GF-D8 (cell line): ENCODE measurements at places on chromosomes 1 and 21.

DNA sequence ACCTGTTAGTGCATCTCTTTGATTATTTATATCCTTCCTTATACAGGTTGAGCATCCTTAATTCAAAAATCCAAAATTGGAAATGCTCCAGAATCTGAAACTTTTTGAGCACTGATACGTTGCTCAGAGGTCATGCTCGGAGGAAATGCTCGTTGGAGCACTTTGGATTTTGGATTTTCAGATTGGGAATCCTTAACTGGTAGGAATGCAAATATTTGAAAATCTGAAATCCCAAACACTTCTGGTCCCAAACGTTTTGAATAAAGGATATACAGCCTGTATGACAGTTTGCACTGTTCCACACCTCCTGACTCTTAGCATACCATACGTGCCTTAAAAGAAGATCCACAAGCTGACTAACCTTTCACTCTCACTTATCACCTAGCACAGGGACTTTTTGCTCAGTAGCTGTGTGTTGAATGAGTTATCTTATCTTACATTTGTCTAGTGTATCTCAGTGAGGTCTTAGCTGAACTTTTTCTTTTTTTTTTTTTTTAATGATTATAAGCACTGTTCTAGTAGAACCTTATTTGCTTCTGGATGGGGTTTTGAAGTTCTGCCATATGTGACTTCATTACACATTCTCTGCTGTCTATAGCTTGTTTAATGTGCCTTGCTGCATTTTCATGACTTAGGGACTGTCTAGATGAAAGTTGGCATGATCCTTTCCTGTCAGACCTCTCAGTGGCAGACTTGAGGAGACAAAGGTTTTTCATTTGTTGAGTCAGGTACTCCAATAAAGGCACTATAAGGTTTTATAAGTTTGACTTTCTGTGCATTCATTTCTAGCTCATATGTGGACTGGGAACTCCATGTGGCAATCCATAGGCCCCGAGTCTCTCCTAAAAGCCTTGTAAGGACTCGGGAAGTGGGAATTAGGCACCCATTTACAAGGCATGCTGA lies 21.6 kb downstream of the PTGFRN start:
- no peak for DNase-seq

DNA sequence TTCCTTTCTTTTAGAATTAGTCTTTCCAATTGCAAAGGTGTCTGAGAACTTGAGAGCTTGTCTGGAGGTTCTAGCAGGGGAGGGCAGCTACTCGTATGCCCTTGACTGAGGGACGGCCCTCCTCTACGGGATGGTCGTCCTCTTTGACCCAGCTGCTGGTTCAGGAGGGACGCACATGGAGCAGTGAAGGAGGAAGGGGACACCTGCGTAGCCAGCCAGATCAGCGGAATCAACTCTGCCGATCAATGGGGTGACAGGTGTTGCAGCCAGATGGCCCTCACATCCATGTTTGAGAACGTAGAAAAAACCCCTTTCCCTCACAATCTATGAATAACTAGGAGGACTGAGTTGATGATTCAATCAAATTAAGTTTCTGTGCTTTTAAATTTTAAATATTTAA lies 15.7 kb upstream of the A3GALT2 start:
- DNase-seq, result no peak

- no peak for DNase-seq
Measured at GRCh38 chr1:42177541-42177981, 13.0 kb upstream of the GUCA2A start.

- no peak for DNase-seq
Measured at GRCh38 chr1:113003751-113004690, 48.0 kb upstream of the SLC16A1 start.

GRCh38 chr1:177830531-177831135 lies 139.2 kb downstream of the SEC16B start:
- DNase-seq, result no peak
